Heart left ventricle (tissue), 16 donors: ENCODE measurements at places on chromosomes 12 and 14.

- no peak overlapping the region for H3K27ac ChIP-seq
- no peak overlapping the region for H3K4me3 ChIP-seq
- no peaks in the 10 kb centered on the region for H3K36me3 ChIP-seq
- H3K27me3 ChIP-seq = no peaks in the 10 kb centered on the region
- DNase-seq = no peak
Observed at GRCh38 chr12:28223858-28224257, 33.6 kb downstream of the CCDC91 start.

GRCh38 chr14:61712137-61712536 lies 16.8 kb downstream of the HIF1A start:
- no peak overlapping the region for H3K4me3 ChIP-seq
- DNase-seq = no peak
- H3K36me3 ChIP-seq = no peaks in the 10 kb centered on the region

DNA sequence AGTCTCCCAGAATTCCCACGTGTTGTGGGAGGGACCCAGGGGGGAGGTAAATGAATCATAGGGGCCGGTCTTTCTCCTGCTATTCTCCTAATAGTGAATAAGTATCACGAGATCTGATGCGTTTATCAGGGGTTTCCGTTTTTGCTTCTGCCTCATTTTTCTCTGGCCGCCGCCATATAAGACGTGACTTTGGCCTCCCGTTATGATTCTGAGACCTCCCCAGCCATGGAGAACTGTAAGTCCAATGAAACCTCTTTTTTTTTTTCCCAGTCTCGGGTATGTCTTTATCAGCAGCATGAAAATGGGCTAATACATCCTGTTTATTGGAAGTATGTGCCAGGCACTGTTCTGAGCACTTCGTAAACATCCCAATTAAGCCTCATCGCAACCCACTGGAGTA lies 788 bp downstream of the KRT72 start:
- no peak overlapping the region for H3K4me3 ChIP-seq
- no peak for DNase-seq
- H3K4me1 ChIP-seq = no peaks in the 10 kb centered on the region
- peaks cover 62% of the 10 kb centered on the region for H3K27me3 ChIP-seq

GRCh38 chr14:102986810-102987579 lies 64.5 kb downstream of the AMN start:
- H3K36me3 ChIP-seq = peaks cover 87% of the 10 kb centered on the region
- H3K27ac ChIP-seq = no peak overlapping the region
- H3K4me1 ChIP-seq = no peaks in the 10 kb centered on the region
- H3K4me3 ChIP-seq = no peak overlapping the region

GRCh38 chr12:125873016-125873415 lies 807.8 kb downstream of the AACS start:
- no peak overlapping the region for H3K27ac ChIP-seq
- no peak overlapping the region for H3K4me3 ChIP-seq
- H3K27me3 ChIP-seq = no peaks in the 10 kb centered on the region
- no peaks in the 10 kb centered on the region for H3K36me3 ChIP-seq
- no peaks in the 10 kb centered on the region for H3K4me1 ChIP-seq
